ENCODE measurements at places on chromosomes 13 and 19.

DNA sequence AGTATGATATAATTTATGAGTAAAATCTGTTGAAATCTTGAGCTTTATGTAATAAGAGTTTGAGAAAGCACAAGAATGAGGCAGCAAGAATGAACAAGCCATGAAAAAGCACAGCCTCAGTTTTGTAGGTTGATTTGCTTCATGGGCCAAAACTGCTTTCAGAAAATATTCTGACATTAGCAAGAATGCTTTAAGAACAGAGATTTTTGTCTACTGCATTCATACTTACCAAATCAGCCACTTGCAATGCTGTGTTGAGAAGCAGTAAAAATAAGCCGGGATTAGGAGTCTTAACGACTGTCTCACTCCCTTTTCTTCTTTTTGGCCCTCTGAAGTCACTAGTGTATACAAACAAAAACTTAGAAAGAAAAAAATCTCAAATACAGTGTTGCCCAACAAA lies 114.5 kb downstream of the POSTN start:
- DNase-seq, result no peak

GRCh38 chr13:52160506-52160905 lies 1.1 kb upstream of the NEK3 start:
- no peak for DNase-seq

GRCh38 chr19:38409631-38410133 lies 6.8 kb downstream of the FAM98C start:
- peak; percentile 50 for DNase-seq

DNA sequence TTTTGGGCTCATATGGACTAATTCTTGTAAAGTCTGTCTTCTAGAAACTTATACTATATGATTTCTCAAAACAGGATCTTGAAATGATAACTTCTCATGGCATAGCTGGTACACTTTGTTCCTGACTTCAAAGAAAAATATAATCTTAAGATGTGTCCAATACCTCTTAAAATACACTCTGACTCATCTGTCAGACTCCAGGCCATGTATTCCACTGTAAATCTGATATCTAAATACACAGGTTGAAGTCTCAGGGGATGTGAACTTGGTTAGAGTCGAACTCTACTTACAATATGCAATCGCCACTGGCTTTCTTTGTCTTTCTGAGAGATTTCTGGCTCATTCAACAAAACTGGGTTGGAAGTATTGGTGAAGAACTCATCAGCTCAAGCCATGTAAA lies 99.8 kb downstream of the LACC1 start:
- DNase-seq, result no peak

GRCh38 chr19:43594710-43595604 lies 977 bp downstream of the IRGQ start:
- DNase-seq, result peak; percentile 47

Data from HT1080 (cell line).